ENCODE measurements at places on chromosomes 7 and 10.

- DNase-seq = no peak
Observed at GRCh38 chr7:104156842-104157277, 51.0 kb downstream of the ORC5 start.

DNA sequence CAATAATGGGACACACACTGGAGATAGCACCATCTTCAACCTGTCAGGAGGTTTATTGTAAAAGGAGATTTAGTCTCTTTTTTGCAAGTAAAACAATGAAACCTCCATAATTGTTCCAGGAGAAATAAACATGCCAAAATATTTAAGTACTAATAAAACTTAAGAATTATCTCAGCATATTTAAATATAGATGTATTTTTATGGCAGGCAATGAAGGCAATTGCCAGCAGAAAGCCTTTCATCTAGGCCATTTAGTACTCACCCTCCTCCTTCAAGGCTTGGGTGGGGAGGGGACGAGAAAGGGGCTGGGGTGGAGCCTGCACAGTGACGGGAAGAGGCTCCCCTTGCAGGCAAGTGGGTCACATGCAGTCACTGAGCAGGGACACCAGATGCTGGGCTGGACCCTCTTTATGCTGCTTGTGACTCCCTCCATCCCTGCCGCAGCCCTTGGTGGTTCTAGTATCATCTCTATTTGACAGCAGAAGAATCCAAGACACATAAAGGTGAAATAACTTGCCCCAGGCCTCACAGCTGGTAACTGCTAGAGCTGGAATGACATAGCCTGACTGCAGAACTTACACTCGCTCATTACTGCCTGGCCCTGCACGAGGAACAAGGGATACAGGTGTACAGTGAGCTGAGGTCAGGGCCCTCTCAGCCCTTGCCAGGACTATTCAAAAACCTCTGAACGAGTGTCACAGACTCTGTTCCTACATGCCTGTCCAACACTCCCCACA, 449.5 kb upstream of the ZMIZ1 start:
- DNase-seq = no peak

- no peak for DNase-seq
Observed at GRCh38 chr7:18901982-18902421, 215.4 kb downstream of the TWIST1 start.

GRCh38 chr10:118220346-118220850, 121.7 kb downstream of the FAM204A start:
- no peak for DNase-seq

DNA sequence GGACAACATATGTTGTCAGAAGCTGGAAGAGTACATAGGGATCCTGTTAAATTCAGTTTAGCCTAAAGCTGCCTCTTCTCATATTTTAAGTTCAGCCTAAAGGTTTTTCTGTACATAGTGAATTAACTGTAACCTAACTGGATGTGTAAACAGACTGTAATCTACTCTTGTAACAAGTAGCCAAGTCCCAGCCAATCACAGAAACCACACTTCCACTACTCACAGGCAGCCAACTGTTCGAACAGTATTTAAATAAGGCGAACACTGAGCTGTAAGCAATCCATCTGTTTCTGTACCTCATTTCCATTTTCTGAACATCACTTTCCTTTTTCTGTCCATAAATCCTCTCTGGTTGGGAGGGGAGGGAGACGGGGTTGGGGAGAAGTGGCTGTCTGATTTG, 15.0 kb upstream of the STN1 start:
- DNase-seq = no peak

All from right cardiac atrium (tissue), 5 donors.